Stromal cell of bone marrow (primary cell): ENCODE measurements at places on chromosomes 5 and 9.

DNA sequence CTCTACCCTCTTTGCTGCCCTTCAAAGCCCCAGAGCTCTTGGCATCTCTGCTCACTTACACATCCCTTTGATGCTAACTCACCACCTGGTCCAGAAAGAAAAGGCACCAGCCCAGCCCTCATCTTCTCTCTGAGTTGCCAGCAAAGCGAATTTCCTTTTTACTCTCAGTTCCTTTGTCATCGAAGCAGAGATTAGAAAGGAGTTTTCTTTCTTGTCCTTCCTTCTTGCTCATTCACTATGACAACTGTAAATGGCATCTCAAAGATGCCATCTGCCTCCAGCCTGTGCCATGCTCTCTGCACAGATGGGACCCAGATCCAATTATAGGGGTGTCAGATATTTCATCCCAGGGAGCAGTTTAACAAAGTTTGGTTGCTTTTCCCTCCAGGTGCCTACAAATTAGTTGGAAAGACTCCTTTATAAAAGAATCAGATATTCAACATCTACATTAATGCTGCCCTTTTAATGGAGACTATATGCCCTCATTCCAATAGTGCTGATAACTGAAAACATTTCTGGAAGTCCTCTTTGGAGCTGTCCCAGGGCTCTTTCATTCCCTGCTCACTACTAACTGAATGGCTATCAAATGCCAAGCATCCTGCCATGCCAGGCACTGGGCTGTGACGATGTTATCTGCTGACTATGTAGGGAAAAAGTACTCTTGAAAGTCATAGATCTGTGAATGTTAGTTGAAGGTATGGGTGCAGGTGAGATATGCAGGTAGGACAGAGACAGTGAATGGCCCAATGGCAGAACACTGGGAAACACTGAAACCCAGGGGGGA lies 58.9 kb downstream of the SUSD1 start:
- DNase-seq = no peak

DNA sequence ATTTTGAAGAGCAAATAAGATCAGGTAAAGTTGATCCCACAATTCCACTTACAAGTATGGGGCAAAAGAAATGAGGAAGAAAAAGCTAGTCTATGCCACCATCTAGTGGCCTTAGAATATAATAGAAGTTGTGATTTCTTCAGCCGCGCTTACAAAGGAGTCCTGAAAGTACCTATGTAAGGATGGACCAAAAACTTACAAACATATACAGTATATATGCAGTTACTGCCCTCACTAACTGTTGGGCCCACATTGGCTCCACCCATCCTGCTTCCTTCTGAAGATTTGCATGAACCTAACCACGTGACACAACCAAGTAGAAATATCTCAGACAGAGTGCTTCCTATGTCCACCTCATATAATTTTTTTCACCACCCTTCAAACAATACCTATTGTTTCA lies 11.7 kb upstream of the OR13D1 start:
- DNase-seq = peak; percentile 29

DNA sequence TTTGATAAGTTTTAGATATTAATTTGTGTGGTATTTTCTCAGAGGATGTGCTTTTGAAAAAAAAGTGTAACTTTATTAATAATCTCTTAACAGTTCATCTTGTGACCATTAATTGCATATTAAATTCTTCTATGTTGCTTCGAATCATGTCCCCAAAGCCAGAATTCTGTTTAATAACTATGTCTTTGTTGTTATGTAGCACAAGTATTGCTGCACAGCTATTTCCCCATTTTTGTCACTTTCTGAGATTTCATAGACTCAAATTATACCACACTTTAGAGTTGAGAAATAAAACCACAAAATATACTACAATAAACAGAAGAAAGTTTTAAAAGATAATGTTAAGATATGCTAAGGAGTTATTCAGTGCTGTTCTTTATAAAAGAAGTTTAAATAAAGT lies 2.8 kb downstream of the MEF2C start:
- DNase-seq = no peak

DNA sequence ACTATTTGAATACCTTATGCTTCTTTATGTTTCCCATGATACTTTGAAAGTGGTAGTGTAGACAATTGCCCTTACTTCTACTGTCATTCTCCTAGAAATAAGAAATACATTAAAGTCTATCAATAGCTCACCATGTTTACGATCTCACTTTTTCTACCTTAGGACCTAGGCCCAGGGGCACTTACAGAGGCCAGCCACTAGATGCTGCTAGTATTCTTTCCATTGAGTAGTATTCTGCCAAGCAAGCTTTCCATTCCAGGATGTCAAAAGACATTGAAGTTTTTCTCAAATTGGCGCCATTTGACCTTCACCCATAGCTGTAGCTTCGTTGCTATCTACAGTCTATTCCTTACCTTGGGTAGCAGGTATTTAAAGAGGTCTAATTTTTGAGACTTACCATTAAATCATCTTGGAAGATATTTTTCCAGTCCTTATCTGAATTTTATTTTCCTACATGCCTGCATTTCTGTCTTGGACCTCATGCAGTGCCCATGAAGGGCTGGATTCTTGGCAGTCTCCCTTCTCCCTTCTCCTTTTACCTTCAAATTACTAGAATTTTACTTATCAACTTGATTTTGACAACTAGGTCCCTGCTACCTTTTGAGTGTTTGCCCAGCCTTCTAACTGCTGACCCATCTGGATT lies 246.0 kb upstream of the NUDT12 start:
- DNase-seq = peak; percentile 38

DNA sequence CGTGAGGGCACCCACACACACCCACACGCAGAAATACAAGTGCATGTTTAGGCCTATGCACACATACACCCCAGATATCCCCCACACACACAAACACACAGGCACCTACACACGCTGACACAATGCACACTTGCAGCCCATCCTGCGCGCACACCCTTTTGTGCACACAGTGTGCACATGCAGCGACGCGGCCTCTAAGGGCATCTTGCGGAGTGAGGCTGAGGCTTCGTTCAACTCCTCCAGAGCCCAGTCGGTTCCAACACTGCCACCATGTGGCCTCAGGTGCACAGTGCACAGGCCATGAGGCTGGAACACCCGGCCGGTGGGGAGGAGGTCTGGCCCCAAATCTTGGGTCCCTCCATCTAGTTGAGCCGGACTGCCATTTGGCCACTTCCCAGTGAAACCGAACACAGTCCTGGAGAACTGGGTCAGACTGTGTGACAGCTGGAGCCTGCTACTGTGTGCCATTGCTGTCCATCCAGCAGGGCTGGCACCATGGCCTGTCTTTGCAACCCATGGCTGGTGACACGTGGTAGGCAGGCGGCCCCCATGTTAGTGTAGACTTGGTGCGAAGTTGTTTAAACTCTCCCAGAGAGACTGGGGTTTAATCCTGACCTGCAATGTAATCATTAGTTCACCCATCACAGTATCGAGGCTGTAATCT lies 97.7 kb upstream of the MVB12B start:
- peak; percentile 41 for DNase-seq

- no peak for DNase-seq
Observed at GRCh38 chr5:94623011-94623410, 4.5 kb downstream of the SLF1 start.

GRCh38 chr5:34580983-34581382 lies 75.1 kb upstream of the RAI14 start:
- no peak for DNase-seq

GRCh38 chr5:174282391-174282790 lies 236.9 kb downstream of the NSG2 start:
- no peak for DNase-seq

DNA sequence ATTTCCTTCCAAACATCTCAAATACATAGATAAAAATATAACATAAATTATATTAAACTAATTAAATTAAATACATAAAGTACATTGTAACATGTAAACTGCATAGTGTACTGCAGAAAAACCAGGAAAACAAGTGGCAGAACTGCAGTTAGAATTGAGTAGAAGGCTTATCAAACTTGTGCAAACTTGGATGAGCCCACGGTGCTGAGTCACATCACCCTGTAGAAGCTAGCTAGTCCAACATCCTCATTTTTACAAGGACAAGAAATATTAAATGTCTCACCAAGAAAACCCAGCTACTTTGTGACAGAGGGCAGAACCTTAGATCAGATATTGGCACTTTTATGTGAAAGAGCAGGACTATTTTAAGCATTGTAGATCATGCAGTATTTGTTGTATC lies 807.9 kb upstream of the NUDT12 start:
- DNase-seq = no peak

GRCh38 chr5:103434057-103434456 lies 128.5 kb downstream of the NUDT12 start:
- DNase-seq = no peak

DNA sequence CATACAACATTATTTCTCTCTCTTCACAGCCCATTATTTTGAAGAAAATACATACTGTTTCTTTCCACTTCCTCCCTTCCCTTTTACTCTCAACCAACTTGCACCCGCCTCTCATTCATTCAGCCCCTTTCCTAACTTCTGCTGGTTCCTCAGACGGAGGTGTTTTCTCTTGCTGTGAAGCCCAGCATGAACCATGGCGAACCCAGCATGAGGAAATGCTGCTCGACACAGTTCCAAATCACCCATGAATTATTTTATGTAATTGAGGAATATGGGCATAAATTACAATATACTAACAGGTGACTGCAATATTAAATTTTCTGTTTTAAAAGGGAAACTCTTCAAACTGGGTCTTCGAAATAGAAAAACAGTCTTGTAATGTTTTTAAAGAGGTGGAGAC lies 124.8 kb downstream of the MEF2C start:
- DNase-seq = no peak

- peak; percentile 28 for DNase-seq
Observed at GRCh38 chr5:15995341-15996052, 184.1 kb downstream of the MARCHF11 start.

GRCh38 chr5:72799721-72800120 lies 16.7 kb upstream of the TNPO1 start:
- DNase-seq = no peak

GRCh38 chr5:179451114-179451827 lies 99.1 kb upstream of the RUFY1 start:
- DNase-seq = no peak

- no peak for DNase-seq
Observed at GRCh38 chr5:33073881-33074327, 362.8 kb downstream of the NPR3 start.

- DNase-seq = no peak
Observed at GRCh38 chr9:136338511-136338910, 11.2 kb downstream of the GPSM1 start.
